Frontal cortex (tissue), 4 donors: ENCODE measurements at places on chromosomes 4 and X.

DNA sequence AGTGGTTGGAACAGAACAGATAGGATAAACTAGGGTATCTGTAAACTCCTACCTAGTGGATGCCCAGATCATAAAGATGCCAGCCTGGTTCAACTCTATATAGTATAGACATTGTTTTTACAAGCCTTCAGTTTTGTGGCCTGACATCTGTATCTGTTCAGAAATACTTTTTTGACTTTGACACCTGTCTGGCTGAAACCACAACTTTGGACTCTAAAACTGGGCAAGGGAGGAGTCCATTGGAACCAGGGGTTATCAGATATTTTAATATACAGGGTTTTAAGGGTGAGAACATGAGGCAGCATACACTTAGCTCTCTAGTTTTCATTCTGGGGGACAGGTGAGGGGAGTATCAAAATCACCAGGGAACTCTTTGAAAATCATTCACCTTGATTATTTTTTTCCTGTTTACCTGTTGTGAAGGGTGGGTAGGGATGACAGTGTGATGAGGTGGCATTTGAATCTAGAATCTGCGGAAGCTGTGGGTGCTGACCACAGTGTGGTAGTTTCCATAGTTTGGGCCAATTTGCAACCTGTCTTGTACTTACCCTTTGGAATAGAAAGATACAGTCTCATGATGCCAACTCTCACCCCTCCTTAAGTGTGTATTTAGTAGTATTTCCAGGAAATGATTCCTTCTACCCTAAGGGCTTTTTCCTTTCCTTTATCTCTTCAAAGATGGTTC is 20.6 kb downstream of the GAB1 start:
- DNase-seq = no peak

- DNase-seq = no peak
Measured at GRCh38 chr4:151263455-151263854, 13.5 kb upstream of the PRSS48 start.

- no peak for DNase-seq
Measured at GRCh38 chrX:94576367-94577004, 902.5 kb downstream of the FAM133A start.

DNA sequence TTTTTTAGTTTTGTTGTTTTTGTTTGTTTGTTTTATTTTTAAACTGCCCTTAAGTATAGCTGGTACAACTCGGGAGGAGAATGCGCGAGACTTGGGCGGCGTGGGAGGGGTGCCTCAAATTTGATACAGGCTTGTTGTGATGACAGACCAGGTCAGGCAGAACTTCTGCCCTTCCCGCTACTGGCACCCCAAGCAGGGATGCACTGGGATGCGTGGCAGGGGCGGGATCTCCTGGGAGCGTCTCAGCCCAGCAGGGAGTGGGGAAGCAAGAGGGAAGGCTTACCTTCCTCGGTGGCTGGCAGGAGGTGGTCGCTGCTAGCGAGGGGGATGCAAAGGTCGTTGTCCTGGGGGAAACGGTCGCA is 851 bp downstream of the SFRP2 start:
- no peak for DNase-seq

DNA sequence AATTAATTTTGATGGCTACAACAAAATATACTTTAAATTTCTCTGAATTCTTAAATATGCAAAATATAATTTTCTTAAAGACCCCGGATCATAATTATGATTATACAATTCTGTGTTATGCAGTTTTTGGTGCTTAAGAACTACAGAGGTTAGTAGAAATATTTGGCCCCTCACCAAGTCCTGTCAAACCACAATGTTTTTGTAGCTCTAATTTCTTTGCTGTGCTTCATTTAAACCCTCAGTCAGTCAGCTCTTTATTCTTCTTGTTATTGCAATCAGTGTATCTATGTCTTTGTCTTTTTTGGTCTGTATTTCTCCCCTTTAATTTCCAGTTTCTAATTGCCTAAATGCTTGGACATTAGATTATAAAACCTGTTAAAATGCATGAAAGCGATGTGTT is 186.1 kb downstream of the CAMK2D start:
- no peak for DNase-seq

DNA sequence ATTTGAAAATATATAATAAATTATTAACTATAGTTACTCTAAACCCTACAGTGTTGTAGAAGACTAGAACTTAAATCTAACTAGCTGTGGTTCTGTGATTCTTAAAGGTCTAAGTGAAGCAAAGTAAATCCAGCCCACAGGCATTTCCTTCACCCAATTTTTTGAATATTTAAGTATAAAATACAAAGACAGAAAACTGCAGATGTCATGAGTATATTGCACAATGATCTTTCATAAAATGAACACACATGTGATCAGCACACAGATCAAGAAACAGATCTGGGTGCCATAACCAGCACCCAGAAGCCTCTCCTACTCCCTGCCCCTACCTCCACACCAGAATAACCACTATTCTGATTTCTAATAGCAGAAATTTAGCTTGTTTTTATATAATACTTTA is 82.9 kb downstream of the CAMK2D start:
- no peak for DNase-seq

- no peak for DNase-seq
Measured at GRCh38 chr4:146577111-146577510, 55.4 kb upstream of the SLC10A7 start.

GRCh38 chr4:152459326-152459725 is 76.6 kb downstream of the FBXW7 start:
- DNase-seq = no peak

DNA sequence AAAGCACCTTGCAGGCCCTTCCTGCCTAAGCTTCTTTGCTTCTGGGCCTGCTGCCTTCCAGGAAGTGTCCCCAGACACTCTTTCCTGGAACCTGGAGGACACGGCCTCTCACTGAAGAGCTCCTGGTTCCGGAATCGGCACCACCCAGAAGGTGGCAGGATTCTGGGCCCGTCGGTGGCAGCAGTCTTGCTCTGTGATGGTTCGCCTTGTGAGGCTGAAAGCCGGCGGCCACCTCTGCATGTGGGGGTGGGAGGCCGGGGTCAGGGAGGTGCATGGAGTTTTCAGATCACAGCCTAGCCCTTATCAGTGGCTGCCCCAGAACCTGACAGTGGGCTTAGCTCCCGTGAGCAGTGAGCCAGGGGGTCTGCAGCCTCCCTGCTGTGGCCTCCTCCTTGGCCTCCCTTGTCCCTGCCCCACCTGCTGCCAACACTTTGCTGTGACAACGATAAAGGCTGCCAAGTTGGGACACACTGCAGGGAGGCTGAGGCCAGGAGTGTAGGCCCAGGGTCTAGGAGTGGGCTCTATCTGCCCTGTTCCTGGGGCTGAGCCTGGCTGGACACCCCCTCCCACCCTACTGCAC is 30.8 kb upstream of the GPR78 start:
- no peak for DNase-seq

DNA sequence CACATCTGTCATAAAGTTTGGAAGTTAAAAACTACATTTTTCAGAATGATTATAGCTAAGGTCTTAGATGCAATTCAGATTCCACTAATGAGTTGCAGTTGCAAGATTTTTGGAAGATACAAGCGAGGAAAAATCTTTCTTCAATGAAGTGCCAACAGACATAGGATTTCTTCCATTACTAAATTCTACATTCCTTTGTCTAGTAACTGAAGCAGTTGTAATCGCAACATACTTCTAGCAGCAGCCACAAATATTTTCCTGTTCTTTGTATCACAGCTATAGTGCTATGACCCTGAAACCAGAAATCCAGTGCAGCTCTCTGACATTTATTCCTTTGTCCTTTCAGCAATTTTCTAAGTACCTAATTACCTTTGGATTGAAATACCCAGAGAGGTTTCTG is 225.2 kb upstream of the SLIT2 start:
- DNase-seq = no peak

DNA sequence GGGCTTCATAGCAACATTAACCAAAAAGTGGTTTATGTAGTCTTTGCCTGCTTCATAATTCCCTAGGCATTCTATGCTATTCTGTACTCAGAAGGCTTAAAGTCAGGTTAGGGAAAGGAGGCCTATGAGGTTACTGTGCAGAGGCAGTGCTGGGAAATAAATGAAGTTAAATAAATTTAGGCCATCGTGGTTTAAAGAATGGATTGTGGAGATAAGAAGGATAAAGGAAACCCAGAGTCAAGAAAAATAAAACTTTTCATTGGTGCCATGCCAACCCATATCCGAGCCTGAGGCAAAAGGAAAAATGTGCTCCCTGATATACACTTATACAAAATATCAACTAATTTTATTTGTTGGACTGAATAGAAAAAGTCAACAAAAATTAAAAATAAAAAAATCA is 70.2 kb downstream of the AR start:
- no peak for DNase-seq

DNA sequence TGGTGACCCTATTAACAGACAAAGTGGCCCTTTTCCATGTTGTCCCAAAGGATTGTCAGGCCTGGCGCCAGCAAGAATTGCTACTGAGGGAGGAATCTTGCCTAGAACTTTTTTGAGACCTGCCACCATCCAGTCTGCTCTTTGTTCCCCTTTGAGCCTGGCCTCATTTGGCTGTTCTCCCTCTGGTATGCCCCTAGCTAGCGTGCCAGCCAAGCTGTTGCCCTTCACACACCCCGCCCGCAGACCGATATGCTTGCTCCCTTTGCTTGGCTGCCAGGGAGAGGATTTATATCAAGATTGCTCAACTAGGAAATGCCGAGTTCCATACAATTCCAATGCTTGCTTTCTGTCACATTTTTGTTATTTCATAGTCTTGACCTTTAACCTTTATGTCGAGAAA is 24.4 kb downstream of the IGSF1 start:
- DNase-seq = no peak

DNA sequence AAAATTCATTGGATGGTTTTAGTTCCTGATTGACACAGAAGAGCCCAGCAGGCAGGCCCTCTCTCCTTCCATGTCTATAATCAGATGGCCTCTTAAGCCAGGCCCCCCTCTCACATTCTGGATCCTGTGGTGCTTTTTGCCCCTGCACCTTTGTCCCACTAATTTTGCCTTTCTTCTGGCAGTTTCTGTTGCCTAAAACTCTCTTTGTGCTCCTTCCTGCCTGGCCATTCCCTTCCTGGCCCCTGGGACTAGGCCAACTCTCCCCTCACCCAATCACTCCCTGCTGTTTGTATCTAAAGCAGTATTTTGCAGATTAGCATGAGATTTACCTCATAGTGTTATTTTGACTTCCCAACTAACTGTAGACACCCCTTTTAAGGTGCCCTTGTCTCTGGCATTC is 42.7 kb upstream of the DDX3X start:
- DNase-seq = no peak

DNA sequence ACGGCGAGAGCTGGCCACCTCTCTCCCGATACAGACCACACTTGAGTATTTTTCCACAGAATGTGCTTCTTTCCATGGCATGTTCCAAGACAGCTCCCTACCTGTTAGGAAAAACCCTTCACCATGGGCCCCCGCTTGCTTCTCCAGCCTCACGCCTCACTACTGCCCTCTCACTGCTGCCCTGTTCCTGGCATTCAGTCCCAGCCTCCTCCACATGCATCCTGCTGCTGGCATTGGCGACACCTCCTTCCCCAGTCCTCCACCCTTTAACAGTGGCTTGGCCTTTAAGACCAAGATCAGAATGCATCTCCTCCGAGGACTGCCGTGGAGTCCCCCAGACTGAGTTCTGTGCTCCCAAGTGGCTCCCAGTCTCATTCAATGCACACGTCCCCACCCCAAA is 10.7 kb downstream of the PNMA6F start:
- DNase-seq = no peak

- DNase-seq = no peak
Measured at GRCh38 chrX:133493366-133493765, 78.1 kb upstream of the GPC4 start.

GRCh38 chrX:111254896-111255693 is 15.2 kb downstream of the CAPN6 start:
- DNase-seq = no peak

GRCh38 chrX:118976599-118977340 is 2.4 kb downstream of the LONRF3 start:
- no peak for DNase-seq

GRCh38 chrX:50081282-50081889 is 119.4 kb downstream of the AKAP4 start:
- DNase-seq = no peak

DNA sequence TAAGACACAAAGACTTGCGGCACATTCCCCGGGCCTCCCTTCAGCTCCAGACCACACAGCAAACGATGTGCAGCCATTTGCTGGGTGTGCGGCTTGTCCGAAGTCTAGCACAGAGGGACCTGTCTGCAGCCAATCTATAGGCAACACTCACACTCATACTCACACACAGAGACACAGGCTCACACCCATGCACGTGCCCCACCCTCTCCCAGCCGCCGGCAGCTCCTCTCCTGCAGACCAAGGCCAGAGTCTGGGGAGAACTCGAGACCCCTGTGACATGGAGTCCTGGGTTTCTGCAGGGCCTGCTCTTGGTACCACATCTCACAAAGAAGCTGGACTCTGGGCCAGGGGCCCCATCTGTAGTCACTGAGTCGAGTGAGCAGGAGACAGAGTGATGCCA is 245.4 kb upstream of the PSAPL1 start:
- DNase-seq = no peak

- DNase-seq = peak; percentile 34
Measured at GRCh38 chrX:10615931-10616774, 4.2 kb downstream of the MID1 start.

GRCh38 chr4:3531318-3531878 is 824 bp downstream of the LRPAP1 start:
- DNase-seq = no peak

DNA sequence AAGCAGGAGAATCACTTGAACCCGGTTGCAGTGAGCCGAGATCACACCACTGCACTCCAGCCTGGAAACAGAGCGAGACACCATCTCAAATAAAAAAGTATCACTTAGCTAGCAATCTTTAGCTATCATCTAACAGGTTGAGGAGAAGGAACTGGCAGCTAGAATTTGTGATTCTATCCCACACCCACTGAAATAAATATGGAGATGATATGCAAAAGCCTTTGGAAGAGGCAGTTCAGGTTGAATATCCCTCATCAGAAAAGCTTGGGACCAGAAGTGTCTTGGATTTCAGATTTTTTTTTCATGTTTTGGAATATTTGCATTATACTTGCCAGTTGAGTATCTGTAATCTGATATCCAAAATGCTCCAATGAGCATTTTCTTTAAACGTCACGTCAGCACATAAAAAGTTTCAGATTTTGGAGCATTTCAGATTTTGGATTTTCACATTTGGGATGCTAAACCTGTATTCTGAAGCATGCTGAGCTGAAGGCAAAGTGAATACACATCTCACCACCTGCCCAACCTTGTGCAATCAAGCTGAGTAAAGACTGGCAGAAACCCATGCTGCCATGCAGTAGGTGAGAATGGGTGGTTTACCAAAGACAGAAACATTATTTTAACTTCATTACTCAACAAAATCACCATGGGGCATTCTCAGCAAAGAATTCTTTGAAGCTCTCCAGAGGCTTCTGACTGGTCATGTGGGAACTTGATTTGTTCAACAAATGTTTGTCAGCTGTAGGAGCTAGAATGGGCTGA is 159.3 kb downstream of the SH3KBP1 start:
- no peak for DNase-seq

GRCh38 chr4:55604996-55605395 is 13.0 kb upstream of the PDCL2 start:
- DNase-seq = no peak

- DNase-seq = no peak
Measured at GRCh38 chr4:70741867-70742658, 20.3 kb downstream of the RUFY3 start.

GRCh38 chr4:184671101-184671500 is 21.6 kb downstream of the PRIMPOL start:
- DNase-seq = no peak

GRCh38 chrX:147893741-147894140 is 18.0 kb upstream of the FMR1 start:
- no peak for DNase-seq

- DNase-seq = no peak
Measured at GRCh38 chr4:110154582-110154981, 43.8 kb downstream of the ELOVL6 start.

GRCh38 chrX:107654566-107654871 is 26.2 kb downstream of the PRPS1 start:
- no peak for DNase-seq
